NCI-H1930 (cell line): ENCODE measurements at places on chromosomes 7 and 10.

DNA sequence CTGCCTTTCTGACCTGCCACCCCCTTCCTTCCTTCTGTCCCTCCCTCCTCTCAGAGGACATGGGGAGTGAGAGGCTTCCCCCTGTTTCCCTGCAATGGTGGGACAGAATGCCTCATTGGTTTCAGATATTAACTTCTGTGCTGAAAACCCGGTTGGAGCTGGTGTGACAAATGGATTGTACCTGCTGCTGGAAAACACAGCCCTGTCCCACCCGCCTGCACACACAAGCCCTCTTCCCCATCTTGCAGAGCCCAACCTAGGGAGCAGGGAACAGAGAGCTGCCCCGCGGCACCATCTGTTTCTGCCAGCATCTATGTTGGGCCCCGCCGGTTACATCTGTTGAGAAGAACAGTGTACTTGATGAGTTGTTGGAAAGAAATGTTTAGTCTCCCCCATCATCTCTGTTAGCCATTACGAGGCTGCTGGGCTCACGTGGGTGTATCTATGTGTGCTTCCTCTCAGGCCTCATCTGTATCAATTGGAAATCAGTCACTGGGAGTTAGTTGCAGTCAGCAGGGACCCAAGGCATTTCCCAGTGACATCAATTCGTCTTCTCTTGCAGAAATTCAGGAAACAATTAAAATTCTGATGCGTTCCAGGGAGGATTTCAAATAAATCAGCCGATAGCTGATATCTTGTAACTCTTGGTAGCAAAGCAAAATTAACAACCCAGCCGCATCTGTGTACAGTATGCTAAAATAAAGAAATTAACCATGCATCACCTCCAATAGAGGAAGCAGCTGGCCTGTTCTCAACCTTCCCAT is 725.6 kb upstream of the GALNT17 start:
- no peak for DNase-seq

DNA sequence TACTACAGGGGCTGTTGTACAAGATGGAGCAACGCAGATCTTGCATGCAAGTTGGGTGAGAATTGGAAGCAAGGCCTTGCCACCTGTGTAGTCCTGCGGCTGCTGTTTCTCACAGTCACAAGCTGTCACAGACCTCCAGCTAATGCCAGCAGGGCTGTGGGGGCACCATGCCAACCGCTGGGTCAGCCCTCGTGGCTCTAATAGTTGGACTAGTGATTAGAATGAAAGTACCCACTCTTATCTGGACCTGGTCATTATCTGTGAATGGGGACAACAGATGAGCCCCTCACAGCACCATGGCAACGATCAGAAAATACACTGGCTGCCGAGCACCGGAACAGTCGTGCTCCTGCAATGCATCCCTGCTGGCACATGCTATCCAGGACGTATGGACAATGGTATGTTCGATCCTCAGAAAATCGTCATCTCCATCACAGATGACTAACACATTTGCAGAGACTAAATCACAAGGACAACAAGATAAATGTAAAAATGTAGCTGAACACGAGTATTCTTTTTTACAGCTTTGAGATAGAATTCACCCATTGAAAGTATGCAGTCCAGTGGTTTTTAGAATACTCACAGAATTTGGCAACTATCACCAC is 80.4 kb upstream of the CALN1 start:
- DNase-seq, result no peak

DNA sequence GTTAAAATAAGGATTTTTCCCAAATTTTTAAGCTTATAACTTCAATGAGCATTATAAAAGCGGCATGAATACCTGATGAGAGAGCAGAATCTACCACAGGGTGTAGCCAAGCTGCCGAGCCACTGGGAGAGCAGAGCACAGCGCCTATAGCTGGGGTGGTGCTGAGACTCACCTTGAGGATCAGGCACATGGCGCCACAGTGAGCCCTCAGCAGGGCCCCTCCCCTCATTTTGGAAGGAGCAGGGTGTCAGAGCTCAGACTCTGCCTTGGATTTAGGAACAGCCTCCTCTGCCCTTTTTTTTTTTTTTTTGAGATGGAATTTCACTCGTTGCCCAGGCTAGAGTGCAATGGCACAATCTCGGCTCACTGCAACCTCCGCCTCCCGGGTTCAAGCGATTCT is 118.6 kb downstream of the SRPK2 start:
- DNase-seq, result no peak

DNA sequence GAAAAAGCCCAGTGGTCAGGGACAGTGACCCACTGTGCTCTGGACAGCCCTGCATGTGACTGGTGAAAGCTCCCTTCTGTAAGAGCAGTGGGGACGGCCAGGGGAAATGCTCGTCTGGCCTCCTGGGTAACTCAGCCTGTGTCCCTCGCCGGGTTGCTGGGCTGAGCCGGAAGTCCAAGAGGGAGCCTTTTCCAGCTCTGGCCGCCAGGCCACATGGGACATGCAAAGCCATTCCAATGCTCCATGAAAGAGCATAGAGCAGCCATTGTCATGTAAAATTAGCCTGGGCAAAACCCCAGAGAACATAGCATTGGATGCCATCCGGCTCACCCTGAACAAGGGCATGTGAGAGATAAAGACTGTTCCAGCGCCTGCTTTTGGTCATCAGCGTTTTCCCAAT is 64.9 kb upstream of the ADRB1 start:
- no peak for DNase-seq

DNA sequence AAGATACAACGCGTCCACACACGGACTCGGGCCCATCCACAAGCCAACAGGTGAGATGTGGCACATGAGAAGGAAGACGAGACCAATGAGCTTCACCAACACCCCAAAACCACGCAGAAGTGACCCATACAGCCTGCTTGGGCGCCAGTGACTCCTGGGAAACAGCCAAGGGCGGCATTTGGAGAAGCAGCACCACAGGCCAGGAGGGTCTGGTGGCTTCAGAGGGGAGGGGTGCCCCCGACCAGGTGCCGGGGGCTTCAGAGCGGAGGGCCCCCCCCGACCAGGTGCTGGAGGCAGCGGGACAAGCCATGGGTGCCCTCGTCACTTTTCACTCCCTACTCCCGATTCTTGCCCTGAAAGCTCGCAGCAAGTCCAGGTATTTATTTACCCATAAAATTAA is 140.1 kb downstream of the DIP2C start:
- DNase-seq, result no peak

- DNase-seq, result no peak
Observed at GRCh38 chr10:93493162-93493561, 3.2 kb upstream of the CEP55 start.

DNA sequence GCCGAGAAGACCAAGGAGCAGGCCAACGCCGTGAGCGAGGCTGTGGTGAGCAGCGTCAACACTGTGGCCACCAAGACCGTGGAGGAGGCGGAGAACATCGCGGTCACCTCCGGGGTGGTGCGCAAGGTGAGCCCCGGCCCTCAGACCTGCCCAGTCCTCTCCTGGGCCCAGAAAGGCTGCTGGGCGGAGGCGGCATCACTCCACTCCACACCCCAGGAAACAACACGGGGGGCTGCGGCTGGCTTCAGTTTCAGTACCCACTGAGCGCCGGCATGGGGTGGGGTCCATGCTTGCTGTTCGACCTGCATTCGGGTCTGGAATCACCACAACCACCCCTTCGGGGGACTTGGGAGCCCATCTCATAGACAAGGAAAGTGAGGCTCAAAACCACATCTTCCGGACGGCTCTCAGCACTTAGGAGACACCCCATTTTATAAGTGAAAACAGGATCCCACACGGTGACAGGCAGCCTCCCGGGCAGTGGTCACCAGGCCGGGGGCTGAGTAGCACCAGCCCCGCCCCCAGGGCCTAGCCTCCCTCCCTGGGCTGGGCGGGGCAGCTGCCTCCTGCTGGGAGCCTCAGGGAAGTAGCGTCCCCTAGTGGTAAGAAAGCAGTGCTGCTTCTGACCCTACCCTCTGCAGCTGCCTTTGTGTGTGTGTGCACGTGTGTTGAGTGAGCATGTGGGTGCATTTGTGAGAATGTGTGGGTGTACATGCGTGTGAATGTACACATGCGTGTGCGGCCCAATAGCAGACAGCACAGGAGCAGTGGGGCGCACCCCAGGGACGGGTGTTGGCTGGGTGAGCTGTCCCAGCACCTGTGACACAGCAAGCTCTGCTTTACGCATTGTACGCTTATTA is 1.8 kb downstream of the SNCG start:
- DNase-seq, result no peak

GRCh38 chr10:90447831-90448230 is 410.0 kb downstream of the HTR7 start:
- DNase-seq, result no peak

GRCh38 chr10:103512166-103512565 is 18.7 kb downstream of the NEURL1 start:
- no peak for DNase-seq

DNA sequence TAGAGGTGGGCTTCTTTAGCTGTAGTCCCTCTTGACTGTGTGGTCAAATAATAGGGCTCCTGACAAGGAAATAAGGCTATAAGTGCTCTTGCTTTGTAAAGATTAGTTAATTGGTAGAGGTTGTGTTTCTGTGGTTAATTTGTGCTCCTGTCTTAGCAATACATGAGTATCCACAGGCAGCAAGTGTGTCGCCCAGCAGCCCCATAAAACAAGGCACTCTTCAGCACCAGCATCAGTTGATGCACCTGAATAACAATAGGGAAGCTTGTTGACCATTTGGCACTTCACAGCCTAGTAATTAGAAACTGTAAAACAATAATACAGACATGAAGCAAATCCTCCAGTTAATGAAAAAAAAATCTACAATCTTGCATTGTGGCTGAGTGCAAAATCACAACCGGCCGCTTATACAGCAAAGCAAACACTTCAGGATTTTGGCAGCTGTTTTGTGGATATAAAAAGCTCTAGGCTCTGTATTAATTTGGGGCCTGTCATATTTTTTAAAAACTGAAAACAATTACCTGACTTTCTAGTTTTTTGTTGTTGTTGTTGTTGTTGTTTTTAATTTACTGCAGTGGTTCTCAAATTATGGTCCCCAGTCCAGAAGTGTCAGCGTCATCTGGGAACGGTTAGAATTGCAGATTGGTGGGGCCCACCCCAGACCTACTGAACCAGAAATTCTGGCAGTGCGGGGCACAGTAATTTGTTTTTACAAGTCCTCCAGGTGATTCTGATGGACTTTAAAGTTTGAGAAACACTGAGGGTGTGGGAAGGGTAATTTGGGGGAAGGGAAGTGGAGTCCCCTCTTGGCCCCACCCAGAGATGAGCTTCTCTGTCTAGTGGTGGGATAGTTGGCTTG is 56.8 kb downstream of the AUTS2 start:
- DNase-seq, result no peak

DNA sequence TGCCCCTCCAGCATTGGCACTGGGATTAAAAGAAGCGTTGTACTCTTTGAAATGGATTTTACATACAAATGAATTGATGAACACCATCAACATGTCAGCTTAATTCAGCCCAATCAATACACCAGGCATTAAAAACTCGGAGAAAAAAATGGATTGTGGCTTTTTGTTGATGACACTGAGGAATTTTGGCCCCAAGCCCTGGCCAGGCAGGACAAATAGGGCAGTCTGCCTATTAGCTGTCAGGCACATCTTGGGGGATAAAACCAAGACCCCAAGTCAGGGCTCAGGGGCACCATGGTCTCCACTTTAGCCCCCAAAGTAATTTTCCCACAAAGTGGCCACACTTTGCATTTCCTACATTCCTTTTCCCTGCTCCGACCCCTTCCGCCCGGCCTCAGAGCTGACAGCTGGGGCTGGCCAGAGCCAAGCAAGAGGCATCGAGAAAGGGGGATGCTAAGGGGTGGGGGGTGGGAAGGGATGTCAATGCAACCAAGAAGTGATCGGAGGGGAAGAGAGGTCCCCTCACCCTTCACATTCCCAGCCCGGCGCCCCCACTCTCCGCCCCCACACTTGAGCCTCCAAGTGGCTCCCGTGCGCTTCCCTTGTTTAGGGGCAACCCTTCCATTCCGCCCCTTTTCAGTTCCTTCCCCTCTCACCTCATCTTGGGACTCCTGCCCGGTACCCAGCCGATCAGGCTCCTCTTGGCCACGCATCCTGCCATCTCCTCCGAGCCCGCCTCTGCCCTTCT is 711 bp downstream of the HIP1 start:
- DNase-seq, result no peak

- DNase-seq, result peak; percentile 23
Observed at GRCh38 chr10:132248455-132249225, 59.1 kb downstream of the STK32C start.

GRCh38 chr7:17986851-17987250 is 40.8 kb downstream of the PRPS1L1 start:
- DNase-seq, result no peak

GRCh38 chr7:155705623-155706360 is 61.3 kb downstream of the RBM33 start:
- no peak for DNase-seq

GRCh38 chr7:93977211-93977950 is 26.8 kb downstream of the BET1 start:
- DNase-seq, result no peak

GRCh38 chr10:43341450-43341849 is 30.0 kb upstream of the FXYD4 start:
- no peak for DNase-seq

DNA sequence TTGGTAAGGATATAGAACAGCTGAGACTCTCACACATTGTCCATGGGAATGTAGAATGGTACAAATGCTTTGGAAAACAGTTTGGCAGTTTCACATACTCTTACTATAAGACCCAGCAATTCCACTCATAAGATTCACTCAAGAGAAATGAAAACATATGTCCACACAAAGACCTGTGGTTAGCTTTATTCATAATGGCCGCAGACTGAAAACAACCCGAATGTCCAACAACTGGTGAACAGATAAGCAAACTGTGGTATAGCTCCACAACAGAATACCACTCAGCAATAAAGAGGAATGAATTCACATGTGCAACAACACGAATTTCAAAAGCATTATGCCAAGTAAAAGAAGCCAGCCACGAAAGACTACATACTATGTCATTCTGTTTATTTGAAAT is 33.5 kb upstream of the CUL1 start:
- DNase-seq, result no peak

DNA sequence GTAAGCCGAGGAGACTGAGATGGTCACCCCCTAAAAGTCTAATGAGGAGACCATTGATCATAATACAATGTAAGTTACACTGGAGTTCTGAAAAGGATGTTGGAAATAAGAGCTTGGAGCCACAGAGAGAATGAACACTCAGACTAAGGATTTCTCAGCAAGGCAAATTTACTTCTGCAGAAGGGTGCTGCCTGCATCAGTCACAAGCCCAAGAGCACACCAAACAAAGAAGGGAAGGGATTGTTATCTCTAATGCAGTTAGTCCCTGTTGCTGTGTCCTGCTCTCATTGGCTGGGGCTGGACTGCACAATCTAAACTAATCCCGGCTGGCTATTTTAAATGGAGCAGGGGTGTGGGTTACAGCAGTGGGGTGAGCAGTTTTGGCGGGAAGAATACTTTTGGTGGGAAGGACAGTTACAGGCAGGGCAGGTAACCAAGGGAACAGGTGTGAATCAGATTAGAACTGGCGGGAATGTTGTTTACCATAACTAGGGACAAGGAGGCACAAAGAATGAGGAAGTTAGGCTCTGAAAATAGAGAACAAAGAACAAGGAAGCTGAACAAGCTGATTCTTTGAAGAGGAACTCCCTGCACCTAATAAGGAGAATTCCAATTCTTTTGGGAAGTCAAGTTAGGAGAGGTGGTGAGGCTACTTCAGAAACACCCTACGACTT is 30.3 kb upstream of the TRIM24 start:
- DNase-seq, result no peak

- peak; percentile 65 for DNase-seq
Observed at GRCh38 chr7:146115851-146116520, 615 bp upstream of the CNTNAP2 start.

- no peak for DNase-seq
Observed at GRCh38 chr7:114818501-114818900, 103.4 kb upstream of the MDFIC start.

GRCh38 chr7:1767524-1767923 is 97.4 kb downstream of the ELFN1 start:
- no peak for DNase-seq
